ENCODE measurements at places on chromosomes 2 and 18.

- no peak for DNase-seq
Measured at GRCh38 chr2:5394223-5394622, 298.0 kb upstream of the SOX11 start.

GRCh38 chr2:161954103-161954502, 119.9 kb downstream of the DPP4 start:
- no peak for DNase-seq

DNA sequence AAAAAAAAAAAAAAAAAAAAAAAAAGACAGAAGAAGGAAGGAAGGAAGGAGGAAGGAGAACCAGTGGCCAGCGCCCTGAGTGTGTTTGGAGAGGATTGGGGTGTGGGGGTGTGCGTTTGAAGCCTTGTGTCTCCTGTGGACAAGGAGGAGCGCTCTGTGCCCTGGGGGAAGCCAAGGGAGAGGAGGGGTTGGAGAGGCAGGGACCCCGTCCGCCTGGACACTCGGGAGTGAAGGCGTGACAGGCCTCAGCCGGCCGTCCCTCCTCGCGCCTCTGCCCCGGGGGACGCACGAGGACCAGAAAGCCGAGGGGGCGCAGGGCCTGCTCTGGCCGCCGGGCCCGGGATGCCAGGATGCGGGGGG, 44.9 kb downstream of the SERTAD2 start:
- no peak for DNase-seq

DNA sequence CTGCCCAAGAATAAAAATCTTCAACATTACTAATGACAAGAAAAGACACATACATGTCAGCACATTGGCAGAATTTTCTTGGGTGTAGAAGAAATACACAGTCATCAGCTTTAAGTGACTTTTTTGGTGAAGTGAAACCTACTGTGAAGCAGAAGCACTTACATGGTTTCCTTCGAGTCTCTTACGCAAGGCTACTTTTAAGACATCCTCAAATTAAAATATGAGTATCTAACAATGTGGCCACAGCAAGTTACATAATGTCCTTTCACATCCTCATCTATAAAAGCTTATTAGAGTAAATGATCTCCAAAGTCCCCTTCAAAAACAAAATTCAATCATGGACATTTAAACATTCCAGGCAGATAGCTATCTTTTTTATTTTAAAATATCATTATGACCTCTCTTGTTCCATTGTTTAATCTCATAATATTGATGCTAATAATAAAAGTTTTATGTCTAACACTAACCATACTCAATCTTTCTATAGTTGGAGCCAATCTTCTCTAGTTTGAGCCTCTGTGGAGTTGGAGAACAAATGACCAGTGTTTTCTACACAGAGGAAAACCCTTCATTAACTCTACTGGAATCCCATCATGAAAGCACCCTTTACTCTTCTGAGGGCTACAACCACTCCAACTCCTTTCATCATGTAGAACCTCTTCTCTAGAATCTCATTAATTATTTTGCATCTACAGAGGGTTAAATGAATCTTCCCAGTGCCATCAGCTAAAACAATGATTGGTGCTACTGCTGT, 182.2 kb upstream of the ZFP36L2 start:
- no peak for DNase-seq

DNA sequence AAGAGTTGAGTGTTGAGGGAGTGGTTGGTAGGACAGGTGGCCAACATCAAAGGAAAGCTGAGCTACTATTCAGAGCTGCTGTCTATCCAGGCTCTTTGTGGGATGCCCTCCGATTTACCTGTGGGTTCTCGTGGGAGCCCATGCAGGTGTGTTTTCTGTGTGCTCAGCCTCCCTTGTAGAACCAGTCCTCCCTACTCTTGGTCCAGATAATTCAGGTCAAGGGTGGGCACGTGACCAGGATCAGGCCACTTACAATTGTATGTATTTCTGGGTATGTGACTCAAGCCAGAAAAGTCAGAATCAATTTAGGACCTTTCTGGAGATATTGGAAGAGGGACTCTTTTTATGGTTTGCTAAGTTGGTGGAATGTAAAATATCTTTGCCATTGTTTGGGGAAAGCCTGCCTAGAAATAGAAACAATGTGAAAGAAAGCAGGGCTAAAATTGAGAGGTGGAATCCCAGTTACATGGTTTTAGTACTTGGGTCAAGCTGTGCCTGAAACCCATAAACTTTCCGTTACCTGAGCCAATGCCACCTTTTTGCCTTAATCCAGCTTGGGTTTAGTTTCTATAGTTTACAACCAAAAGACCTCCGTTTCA, 93.2 kb downstream of the PDCL3 start:
- DNase-seq, result no peak

GRCh38 chr18:55927831-55928230, 339.8 kb upstream of the TCF4 start:
- DNase-seq, result no peak

DNA sequence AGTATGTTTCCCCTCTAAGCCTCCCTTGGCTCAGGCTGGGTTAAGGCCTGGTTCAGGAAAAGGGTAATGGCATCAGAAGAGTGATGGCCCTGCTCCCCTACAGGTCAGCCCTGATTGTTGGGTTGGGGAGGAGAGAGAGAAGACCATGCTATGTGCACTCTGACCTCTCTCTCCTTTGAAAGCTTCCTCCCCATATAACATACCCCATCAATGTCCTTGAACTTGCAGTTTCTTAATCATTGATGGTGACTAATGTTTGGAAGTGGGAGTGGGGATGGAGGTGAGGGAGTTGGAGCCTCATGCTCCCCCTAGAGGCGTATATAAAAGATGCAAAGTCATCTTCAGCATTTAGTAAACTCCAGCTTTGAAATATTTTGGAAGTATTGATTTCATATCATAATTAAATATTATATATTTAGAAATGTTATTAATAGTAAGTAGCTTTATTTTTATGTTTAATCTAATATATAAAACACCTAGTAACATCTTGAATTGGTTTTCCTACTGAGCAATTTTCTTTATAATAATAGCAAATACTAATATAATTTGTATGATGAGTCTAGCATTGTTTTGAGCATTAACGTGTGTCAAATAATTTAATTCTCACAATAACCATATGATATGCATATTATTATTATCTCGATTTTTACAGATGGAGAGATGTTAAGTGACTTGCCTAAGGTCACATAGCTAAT, 8.8 kb downstream of the PLCL1 start:
- DNase-seq, result no peak

DNA sequence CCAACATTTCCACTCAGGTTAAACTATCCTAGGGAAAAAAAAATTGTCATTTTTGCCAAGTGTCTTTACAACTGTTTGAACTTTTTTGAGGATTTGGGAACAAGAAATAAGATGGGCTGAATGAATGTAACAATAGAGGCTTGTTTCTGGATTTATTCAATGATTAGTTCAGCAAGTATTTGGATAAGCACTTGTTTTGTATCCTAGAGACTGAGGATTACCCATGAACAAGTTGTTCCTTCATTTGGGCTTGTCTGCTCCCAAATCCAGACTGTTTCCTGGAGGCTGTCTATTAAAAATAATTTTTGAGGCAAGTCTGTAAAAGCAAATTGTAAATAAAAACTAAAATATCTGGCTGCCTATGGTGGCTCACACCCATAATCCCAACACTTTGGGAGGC, 62.0 kb upstream of the CSRNP3 start:
- no peak for DNase-seq

- no peak for DNase-seq
Measured at GRCh38 chr2:8334866-8335325, 347.0 kb upstream of the ID2 start.

DNA sequence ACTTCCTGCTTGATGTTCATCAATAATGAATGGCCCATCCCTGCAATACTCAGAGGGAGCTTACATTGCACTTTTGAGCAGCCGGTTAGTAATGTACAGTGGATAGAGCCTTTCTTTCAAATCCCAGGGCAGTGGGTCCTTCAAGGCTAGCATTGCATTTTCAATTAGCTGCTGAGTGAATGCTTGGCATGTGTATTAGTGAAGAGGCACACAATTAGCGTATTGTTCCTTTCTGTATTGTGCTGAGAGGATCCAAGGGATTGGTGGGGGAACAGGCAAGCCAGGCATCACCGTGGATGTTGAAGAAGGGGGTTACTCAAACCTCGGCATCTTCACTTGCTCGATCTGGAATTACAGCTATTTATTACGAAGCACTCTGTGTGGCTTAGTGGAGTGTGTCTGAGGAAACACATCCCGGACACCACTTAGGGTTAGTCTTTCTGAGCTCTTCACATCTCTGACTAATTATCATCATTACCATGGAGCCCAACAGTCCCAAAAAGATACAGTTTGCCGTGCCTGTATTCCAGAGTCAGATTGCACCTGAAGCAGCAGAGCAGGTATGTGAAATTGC, at the start of gene PPP1R1C:
PPP1R1C (plus strand) TSS at position 222 of the 574 bp plus-strand sequence; CDS start at position 480, 258 bp downstream.
- DNase-seq, result no peak

All from stimulated activated CD4-positive, alpha-beta T cell treated with anti-CD3 and anti-CD28 coated beads, TNF-alpha, amount 100 ng/mL, for 24 hours (primary cell).